ENCODE measurements at places on chromosomes 12 and 14. TPM values are rescaled to one million over a fixed set of nuclear protein-coding genes. Genes with fewer than 3 reads are reported as not detected.

Gene TRIM9
- not detected for total RNA-seq

GRCh38 chr14:52840877-52841276, 49.5 kb upstream of the GNPNAT1 start:
- DNase-seq, result no peak

DNA sequence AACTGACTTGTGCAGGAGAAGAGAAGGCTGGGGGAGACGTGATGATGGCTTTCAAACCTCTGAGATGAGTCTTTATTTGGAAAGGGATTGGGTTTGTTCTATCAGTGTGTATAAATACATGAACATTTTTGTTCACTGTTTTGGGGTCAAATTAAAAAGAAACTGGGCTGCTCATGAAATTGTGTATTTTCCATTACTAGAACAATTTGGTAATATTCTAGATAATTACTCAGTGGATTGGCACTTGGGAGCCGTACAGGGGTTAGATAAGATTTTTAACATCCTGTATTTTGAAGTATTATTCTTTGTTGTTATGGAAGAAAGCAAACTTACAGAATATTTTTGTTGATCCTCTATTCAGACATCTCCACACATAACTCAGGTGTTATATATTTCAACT, 340.6 kb downstream of the PRKD1 start:
- no peak for DNase-seq

Gene AQP2
- 0.10 TPM for total RNA-seq

DNA sequence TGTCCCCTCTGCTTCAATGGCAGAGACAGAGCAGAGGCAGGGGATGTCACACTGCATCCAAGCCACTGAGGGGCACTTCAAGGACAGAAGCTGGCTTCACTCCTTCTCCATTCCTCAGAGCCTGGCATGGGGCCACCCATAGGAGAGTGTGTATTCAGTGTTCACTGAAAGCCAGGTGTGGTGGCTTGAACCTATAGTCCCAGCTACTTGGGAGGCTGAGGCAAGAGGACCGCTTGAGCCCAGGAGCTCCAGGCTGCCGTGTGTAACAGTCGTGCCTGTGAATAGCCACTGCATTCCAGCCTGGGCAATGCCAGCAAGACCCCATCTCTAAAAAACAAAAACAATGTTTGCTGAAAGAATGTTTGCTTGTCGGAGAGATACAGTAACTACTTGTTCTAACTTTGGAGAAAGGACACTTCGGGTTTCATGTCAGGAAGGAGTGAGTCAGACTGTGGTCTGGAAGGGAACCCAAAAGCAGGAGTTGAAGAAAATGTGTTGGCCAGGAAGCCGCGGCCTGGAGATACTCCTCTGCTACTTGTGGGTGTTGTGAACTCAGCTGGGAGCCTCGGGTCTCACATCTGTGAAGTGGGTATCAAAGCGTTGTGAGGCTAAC, 43.4 kb downstream of the ELK3 start:
- DNase-seq, result no peak

DNA sequence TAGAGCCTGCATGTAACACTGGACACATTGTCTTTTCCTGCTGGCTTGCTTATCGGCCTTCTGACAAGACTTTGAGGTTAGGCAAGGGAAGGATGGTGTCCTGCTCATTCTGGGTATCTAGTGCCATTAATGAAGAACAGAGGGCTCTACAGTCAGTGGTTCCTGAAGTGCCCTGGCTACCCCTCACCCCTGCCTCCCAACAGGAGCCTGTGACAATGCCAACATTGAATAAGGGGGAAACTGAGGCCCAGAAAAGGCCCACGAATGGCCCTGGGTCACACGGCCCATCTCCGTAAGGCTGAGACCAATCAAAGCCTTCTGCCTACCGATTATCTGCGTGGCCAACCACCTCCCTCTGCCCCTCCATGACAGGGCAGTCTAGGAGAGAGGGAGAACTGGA, 2.1 kb downstream of the IFI27L2 start:
- no peak for DNase-seq

DNA sequence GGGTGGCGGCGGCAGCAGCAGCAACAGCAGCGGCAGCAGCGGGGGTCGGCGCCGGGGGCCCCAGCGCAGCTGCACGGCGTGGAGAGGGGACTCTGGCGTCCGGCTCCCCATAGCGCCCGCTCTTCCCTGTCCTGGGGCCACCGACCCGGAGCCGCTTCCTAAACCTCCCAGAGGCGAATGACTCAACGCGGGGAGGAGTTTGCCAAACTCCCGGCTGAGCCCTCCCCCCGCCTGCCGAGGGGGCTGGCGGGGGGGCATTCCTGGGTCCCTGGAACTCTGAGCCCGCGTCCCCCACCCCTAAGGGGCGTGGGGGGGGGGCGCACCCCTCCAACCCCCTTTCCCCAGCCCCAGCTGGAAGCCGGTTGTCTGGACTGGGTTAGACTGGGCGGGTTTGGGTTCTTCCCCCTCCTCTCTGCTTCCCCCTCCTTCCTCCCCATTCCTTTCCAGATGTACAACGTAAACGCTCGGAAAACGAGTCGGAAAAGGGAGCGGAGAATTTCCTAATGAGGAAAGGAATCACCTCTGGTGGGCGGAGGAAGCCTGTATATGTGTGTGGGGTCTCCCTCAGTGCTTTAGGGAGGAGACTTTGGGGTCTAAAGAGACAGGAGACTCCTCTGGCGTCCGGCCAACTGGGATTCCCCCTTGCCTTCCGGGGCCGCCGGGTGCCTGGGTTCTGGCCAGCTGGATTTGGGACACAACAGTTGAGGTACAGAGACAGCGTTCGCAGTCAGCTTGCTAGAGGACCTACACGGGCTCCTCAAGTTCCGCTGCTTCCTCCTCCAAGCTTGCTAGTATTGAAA, at the start of gene ITGA5:
ITGA5 (minus strand) TSS at position 179 of the 800 bp plus-strand sequence; CDS start at position 111, 68 bp downstream.
- DNase-seq, result no peak

DNA sequence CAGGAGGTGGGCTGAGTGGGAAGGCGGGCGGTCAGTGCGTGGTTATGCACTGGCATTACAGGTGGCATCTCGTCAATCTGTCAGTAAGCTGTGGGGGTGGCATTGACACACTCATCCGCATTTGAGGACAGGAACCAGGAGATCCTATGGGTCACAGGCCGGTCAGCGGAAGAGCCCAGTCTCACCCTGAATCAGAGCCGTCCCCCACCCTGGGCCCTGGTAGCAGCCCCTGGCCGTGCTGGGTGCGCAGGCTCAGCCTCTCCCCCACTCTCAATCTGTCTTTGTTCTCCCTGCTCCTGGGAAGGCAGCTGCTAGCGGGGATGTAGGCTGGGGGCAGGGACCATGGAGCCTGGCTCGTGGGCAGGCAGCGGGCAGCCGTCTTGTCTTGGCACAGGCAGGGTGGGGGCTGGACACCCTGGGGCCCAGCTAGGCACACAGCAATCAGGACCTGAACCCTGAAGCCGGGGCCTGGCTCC, 5.1 kb downstream of the INF2 start:
- DNase-seq, result peak; percentile 58

Gene SNW1
- total RNA-seq, result 24.7 TPM
